Hepatic stellate cell (primary cell): ENCODE measurements at places on chromosomes 6 and 20.

GRCh38 chr6:163679753-163680152, 265.2 kb downstream of the QKI start:
- no peak for DNase-seq

DNA sequence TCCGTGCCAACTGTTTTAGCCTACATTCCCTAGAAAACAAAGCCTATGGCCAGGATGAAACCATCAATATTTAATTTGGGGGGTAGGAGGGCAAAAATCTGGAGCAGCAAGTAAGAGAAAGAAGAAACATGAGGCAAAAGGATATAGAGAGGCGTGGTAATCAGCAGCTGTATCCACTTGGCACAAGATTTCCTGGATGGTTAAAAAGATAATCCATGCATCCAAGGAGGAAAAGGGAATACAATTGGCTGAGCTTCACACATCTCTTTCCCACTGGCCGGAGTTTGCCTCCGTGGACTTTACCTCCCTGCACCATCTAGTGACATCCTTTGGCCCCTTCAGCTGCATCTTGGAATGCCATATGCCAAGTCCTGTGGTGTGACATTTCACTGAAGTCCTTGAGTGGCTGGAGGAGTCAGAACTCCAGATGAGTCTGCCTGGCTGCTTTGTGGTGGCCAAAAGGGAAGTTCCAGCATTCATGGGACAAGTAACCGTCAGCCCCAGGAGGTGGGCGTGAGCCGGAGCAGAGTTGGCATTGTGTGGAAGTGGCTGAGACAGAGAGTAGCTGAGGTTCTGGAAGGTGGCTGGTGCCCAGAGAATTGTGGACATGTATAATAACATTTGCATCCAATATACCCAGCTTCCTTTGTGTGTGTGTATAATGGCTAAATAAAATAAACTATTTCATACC, 13.7 kb upstream of the TMX4 start:
- DNase-seq = no peak

DNA sequence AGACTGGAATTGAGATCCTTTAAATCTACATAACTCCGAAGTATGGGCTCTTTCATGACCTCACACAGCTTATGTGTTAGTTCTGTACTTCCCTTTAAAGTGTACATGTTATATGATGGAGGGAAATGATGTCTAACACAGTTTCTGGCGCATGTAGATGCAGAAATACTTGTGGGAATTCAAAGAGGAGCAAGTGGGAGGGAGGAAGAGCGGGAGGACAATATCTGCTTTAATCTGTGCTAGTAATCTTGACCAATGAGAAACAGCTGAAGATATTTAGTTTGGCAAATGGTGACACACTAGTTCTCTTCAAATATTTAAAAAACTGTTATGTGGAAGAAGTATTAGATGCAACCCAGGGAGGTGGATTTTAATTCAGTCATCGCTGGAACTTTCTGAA, 62.9 kb upstream of the PLEKHG1 start:
- DNase-seq = no peak

DNA sequence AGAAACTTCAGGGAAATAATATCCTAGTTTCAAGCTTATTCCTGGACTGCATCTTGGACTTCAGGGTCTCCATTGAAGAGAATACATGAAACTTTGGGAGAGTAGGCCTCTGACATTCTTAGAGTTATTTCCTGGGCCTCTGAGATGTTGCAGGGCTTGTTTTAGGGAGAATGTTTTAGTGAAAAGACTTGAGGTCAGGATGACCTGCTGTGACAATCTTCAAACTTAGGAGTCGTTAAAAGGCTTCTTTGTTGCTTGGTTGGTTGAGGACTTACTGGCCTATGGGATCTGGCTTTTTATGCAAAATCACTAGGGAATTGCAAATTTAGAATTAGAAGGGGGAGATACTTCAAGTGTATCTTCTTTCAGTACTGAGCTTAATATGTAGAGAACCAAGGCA, 613.2 kb upstream of the FLRT3 start:
- DNase-seq = no peak

- DNase-seq = no peak
Measured at GRCh38 chr6:62797190-62797589, 414.1 kb upstream of the FKBP1C start.
